ENCODE measurements at places on chromosomes 7 and 10.

- DNase-seq = no peak
Observed at GRCh38 chr10:119705434-119705831, 20.4 kb upstream of the INPP5F start.

GRCh38 chr7:71563276-71563675 lies 431.3 kb downstream of the GALNT17 start:
- DNase-seq = no peak

DNA sequence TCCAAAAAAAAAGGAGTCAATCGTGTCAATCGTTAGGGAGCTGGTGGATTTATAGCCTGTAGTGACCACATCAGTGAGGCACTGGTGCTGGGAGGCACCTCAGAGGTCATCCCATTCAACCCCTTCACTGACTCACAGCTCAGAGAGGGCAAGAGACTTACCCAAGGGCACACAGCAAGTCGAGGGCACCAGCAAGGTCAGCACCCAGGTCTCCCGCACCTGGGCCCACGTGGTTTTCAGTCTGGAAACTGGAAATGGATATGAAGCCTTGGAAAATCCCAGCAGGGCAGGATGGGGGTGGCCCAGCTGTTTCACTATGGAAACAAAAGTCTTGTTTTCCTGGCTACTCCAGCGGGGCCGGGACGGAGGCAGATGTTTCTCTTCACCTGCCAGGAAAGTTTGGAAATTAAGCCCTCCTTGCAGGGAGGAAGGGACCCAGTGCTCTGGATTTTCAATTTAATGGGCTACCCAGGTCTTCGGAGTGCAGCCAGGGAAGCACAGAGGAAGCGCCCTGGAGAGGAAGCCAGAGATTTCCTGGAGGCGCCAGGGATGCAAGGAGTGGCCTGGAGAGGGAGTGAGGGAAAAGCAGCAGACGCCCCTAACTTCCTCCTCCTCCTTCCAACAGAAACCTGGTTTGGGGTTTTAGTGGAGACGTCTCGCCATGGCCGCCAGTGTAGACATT lies 157.2 kb upstream of the TNRC18 start:
- DNase-seq = no peak

GRCh38 chr7:151139071-151139790 lies 28.3 kb downstream of the GBX1 start:
- no peak for DNase-seq

GRCh38 chr7:50142425-50143017 lies 49.5 kb upstream of the ZPBP start:
- DNase-seq = no peak

DNA sequence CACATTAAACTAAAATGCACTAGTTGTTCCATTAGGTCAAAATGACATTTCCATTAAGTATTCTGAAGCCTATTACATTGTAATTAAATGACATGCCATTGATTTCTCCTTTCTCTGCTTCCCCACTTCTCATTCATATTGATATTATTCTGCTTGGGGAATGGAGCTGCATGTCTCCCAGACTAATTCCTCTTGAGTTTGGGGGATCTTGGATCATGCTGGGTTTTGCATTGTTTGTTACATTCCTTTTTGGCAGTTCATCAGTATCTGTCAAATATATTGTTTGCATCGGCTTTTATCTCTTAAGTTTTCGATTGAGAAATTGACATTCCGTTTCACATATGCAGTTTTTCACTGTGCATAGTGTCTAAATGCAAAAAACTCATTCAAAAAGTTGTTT lies 65.1 kb upstream of the CYP26C1 start:
- DNase-seq = no peak

DNA sequence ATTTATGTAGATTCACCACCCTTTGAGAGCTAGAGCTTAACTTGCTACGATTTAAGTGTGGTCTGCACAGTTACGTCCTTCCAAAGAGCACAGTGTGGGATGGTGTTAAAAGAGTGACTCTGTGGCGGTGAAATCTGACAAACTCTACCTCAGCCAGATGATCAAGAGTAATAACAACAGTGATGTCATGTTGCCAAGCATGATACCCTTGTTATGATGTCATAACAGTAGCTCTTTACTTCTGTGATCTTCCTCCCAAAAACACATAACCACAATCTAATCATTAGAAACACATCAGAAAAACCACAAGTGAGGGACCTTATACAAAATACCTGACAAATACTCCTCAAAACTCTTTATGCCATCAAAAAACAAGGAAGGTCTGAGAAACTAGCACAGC lies 649.3 kb downstream of the POM121L12 start:
- DNase-seq = no peak

DNA sequence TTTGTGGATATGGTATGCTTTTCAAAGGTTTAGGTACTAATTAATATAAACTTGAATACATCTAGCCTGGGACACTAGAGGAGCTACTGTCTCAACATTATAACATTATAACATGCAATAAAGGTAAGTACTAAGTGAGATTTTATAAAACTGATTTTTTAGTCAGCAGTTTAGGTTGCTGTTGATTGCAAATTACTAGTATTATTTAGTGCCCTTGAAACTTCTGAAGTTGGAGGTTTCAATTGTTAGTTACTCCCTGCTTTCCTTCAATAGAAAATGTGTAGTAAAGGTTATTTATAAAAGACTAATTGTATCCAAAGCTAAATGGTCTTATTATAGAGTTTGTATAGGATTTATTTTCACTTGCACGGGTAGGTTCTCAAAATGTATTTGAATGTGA lies 95.2 kb downstream of the POLL start:
- no peak for DNase-seq

DNA sequence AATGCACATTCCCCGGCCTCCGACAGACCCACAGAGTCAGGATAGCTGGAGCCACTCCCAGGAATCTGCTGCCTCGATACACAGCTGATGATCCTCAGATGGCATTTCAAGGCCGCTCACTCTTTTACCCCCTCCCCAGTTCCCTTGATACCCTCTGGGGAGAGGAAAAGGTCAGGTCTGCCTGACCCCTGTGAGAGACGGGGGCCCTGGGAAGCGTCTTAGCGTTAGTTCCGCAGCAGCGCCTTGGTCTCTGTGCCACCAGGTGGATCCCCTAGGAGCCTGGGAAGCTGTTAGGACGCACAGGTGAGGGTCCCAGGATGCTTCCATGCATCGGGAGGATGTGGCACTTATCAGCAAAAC lies 420.5 kb upstream of the FOXK1 start:
- no peak for DNase-seq

DNA sequence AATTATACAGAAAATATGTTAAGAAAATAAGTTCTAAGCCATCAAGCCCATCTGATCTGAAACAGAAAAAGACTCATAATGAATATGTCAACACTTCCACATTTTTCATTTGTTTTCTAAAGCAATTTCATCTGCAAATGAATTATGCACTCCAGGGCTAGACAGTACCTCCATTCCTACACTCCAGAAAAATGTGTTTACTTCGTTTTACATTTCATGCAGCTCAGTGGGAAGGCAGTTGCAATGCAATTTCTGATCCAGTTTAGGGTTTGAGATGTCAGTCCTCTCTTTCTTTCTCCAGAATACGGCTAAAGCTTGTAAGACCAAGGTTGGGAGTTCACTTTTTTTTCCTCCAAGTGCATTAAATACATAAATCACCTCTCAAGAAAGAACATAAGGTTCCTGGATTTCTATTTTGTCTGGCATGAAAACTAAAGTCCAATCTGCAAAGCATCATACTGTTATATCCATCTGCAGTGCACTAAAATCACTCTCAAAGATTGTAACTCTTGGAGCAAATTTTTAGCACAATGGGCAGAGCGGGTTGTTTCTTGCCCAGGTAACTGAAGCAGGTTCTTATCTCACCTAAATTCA lies 348.8 kb upstream of the C7orf33 start:
- no peak for DNase-seq

DNA sequence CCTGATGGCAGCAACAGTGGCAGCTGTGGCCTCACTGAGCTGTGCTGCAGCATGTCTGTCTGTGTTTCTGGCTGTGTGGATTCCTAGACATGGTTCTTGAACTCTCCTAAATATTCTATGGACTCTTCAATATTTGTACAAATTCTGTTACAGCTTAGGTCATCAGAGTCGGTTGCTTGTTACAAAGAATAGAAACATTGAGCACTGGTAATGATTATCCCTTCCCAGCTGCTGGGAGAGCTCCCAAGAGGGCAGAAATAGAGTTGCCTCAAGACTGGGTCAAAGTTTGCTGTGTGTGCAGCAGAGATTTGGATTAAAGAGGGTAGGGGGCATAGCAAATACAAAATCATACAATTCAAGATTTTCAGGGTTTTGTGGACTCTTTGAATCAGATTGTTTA lies 337.1 kb upstream of the AKR1E2 start:
- DNase-seq = no peak

DNA sequence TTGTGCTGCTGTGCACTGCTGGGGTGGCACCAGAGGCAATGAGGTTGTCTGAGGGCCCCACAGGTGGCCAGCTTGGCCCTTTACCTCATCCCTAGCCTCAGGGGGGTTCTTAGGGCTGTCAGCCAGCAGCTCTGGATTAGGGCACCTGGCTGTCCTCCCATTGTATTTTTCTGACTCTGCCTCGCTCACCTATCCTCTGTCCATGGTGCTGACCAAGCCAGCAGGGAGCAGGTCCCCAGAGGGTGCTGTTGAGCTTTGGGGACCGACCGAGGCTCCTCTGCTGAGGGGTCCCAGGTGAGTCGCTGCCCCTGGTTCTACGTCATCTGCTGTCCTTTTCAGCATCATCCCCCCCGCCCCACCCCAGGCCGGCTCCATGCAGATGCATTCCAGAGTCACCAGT lies 32.1 kb upstream of the ZNF735 start:
- DNase-seq = no peak

DNA sequence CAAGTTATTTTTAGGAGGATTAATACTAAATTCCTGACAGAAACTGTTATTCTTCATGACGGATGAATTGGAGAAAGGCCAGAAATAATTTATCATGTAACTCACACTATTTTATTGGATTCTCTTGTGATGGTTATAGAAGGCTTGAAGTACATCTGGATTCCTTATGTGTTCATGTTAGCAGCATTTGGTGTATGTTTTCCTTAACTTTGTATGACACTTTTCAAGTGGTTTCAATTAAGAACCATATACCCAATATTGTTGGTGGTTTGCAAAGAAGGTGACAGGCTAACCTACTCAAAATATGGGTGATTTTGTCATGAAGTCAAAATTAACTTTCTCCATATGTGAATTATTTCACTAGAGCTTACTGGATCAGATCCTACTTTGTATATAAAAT lies 532.2 kb upstream of the CNTNAP2 start:
- no peak for DNase-seq
